Mammary epithelial cell (primary cell): ENCODE measurements at places on chromosomes 12 and 14.

DNA sequence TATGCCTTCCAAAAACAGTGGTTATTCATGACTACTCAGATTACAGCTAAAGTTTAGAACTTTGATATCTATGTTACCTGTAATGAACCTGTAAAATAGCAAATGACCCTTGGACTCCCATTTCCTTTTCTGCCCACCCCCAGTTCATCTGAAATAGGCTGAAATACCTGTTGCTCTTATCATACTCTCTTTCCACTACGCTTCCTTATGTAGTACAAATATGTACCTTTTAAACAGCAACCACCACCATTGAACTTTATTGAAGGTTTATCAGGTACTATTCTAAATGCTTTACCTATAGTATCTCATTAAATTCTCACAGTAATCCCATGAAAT is 239.7 kb downstream of the SSPN start:
- DNase-seq = no peak

- peak; percentile 51 for DNase-seq
Observed at GRCh38 chr12:8912914-8913313, 1.4 kb upstream of the PHC1 start.

- DNase-seq = no peak
Observed at GRCh38 chr14:92531106-92531873, 17.7 kb downstream of the RIN3 start.

DNA sequence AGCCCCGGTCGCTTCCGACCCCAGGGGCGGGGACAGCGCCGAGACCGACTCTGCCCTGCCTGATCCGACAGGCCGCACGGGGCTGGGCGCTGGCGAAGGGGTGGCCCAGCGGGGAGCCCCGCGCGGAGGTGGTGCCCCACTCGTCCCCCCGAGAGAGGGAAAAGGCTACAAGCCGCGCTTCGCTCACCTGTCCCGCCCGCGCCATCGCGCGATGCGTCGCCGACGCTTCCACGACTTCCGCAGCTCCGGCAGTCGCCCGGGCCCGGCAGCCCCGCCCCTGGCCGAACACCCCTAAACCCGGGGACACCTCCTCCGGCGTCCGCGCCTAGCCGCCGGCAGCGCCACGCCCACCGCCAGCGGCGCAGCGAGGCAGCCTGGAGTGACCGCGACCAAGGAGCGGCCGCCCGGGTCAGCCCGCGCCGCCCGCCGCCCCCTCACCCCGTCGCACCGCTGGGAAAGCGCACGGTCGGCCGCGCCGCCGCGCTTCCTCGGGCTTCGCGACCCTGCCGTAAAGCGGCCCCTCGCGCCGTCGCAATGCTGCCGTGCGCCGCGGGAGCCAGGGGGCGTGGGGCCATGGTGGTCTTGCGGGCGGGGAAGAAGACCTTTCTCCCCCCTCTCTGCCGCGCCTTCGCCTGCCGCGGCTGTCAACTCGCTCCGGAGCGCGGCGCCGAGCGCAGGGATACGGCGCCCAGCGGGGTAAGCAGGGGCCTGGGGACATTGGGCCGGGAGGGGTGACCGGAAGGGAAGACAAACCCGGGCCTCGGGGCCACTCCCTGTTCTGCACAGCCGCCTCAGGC is at the start of the genes BAG5 and COA8:
BAG5 (minus strand) TSS at position 229 of the 797 bp plus-strand sequence. CDS start 1,493 bp downstream, outside the sequence.
COA8 (plus strand) TSS at position 532 of the 797 bp plus-strand sequence; CDS start at position 574, 42 bp downstream.
- peak; percentile 83 for DNase-seq

- DNase-seq = peak; percentile 82
Observed at GRCh38 chr12:13175499-13175898, 21.0 kb upstream of the EMP1 start.

DNA sequence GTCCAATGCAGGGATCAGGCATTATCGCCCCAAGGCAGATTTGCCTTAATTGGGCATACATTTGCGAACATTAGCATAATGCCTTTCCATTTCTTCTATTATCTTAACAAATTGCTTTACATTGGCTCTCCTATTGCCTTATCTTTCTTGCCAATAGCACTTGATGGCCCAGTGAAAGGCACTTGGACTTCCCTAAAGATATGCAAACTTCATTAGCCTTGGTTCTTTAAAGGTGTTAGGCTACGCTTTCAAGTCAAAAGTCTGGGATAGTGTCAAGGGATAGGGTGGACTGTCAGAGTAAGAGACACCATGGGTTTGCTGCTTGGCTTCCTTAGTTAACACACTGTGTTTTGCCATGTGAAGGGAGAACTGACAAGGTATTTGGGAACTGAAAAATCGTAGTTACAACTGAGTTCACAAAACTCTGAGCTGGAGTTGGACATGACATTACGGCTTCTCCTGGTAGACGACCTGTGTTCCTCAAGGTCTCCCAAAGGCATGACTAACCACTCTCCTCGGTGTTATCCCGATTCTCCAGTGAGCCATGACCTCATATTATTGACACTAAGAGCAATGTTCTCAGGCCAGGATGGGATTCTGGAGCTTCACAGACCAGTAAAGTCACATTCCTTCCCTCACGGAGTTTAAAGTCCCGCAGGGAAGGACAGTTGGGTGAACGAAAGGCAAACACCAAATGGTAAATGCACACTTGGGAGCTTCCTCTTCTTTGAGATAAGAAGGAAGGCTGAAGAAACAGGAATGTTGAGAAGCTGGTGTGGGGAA is 65.2 kb downstream of the TBC1D30 start:
- DNase-seq = no peak

GRCh38 chr12:50925342-50925651 is 27.0 kb upstream of the HIGD1C start:
- no peak for DNase-seq

- DNase-seq = peak; percentile 72
Observed at GRCh38 chr12:53217051-53217930, 10.2 kb upstream of the ITGB7 start.

GRCh38 chr12:95118138-95118787 is 44.8 kb upstream of the NR2C1 start:
- peak; percentile 93 for DNase-seq

- DNase-seq = no peak
Observed at GRCh38 chr12:132029503-132030300, 80.0 kb downstream of the EP400 start.

- DNase-seq = no peak
Observed at GRCh38 chr12:7719946-7720730, 8.9 kb downstream of the DPPA3 start.

DNA sequence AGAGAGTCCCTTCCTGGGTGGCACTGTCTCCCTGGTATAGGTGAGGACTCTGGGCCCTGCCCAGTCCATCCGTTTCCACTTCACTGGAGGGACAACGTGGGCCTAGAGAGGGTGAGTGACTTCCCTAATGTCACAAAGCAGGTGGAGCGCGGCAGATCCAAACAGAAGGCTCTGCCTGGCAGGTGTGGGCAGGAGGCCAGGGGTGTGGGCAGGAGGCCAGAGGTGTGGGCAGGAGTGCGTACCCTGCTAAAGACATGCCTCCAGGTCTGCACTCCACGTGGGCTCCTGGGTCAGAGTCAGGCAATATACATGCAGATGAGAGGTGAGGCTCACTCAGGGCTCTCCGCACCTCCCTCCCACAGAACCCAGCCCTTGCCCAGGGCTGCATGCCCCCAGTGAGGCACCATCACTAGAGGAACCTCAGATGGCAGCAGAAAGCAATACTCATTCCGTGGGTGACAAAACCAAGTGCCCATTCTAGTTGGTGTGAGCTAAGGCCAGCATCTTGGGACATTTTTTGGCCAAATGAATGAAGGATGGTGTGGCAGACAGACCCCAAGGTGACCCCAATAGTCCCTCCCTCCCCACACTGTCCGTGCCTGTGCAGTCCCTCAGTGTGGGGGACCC is 271.6 kb upstream of the RTL1 start:
- DNase-seq = no peak

DNA sequence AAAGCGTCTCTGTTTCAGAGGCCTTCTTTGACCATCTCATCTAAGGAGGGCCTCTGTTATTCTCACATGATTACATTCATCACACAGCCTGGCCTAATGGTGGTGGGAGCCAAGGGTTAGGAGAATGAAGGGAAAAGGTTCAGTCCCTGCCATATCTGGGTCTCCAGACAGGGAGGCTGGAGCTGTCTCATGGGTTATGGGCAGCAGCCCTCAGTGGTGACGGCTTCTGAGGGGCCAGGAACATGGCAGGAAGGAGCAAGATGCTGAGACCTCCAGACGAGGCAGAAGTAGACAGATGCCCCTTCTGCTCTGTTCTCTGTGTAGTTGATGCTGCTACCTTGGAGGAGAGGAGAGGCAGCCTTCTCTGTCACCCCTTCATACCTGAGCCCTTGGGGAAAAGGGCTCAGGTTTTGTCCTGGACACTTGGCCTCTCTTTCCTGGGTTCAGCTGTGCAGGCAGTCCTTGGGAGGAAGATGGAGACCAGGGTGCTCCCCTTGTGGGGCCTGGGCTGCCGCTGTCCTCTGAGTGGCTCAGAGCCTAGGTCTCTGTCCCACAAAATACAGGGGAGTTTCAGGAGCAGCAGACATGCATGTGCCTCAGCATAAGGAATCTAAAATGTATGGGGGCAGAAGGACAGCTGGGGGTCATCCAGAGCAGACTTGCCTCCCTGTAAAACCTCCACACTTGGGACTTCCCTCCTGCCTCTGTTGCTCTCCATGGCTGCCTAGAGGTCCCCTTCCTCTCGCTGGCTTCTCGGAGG is 3.6 kb downstream of the IFI27L2 start:
- no peak for DNase-seq

DNA sequence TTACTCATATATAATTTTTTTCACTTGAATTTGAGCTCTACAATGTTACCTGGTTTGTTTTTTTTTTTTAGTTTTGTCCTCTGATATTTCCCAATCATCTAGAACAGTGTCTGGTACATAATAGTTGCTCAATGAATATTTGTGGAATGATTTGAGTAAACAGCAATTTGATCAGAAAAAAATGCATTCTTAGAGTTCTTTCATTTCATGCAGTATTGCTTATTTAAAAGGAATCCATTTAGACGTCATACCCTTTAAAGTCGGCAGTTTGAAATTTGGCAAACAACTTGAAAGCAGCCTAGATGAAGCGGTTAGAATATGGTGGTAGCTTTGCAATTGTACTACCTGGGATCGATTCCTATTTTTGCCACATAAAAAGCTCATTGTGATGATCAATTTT is 140.0 kb downstream of the PDE3A start:
- DNase-seq = no peak

GRCh38 chr14:80152166-80152565 is 59.1 kb downstream of the DIO2 start:
- peak; percentile 61 for DNase-seq

- peak; percentile 50 for DNase-seq
Observed at GRCh38 chr14:61609191-61609843, 86.0 kb upstream of the HIF1A start.

GRCh38 chr12:25397001-25397400 is 146.3 kb upstream of the KRAS start:
- DNase-seq = no peak

DNA sequence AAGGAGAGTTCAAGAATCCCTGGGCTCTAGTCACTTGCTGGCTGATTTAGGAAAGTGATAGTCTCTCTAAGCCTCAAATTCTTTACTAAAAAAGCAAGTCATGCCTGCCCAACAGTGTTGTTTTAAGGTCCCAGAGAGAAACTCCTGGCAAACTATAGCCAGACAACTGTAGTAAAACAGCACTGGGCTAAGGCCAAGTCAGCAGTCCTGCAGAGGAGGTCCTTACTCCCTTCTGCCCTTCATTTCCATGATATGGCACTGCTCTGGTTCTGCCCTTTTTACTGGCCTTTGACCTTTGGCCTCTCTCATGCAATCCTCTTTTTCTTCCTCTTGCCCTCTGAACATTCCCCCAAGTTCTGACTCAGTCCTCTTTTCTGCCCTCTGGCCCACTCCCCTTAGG is 74.9 kb downstream of the VWF start:
- DNase-seq = no peak

DNA sequence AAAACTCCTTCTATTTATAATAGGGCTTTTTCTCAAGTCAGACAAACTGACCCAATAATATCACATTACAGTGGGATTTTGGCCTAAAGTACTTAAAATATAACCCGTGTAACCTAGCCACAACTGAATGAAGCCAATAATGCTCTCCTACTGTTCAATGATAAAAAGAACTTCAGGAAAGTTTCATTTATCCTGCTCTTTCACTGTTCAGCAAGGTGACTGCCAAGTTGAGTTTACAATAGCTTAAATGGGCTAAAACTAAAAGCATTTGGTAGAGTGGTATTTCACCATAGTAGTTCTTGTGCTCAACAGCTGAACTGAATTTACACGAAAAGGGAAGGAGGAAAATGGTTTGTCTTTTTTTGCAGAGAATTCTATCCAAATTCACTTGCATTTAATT is 49.8 kb downstream of the CNTN1 start:
- DNase-seq = no peak

DNA sequence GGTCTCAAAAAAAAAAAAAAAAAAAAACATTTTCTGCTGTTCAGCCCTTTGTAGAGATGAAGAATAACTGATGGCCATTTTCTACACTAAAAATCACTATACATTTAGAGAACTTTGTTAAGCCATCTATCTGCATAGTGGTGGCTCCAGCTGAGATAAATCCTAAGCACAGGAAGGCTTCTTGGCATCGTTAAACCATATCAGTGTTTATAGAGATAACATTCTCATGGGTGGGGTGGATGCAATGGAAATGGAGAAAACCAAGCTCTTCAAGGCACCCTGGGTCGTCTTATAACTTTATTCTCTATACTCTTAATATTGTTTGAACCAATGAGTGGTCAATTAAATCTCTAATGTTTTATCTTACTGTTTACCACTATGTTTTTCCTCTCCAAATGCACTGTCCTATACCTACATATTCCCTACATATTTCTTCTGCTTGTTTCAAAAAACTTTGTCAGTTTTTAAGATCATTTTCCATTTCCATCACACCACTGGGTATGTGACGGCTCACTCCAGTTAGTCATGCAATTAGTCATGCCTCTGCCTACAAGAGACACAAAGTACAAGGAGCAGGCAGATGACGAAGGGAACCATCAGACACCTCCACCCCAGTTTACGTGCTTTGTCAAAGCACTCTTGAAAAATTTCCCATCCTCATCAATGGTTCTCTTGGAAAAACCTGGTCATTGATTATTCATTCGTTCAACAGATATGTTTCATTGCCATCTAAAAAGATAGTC is 119.3 kb upstream of the OVCH1 start:
- peak; percentile 92 for DNase-seq

DNA sequence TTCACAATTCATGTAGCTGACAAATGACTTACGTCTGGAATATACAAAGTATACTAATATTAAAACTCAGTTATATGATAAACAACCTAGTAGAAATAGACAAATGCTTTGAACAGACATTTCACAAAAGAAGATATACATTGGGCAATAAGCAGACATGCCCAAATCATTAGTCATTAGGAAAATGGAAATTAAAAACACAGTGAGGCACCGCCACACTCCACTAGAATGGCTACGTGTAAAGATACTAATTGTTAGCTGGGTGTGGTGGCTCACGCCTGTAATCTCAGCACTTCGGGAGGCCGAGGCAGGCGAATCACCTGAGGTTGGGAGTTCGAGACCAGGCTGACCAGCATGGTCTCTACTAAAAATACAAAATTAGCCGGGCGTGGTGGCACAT is 248.9 kb upstream of the TMEM132C start:
- DNase-seq = no peak

GRCh38 chr12:50110127-50110761 is 1.8 kb upstream of the COX14 start:
- no peak for DNase-seq

GRCh38 chr14:29810682-29811081 is 117.0 kb downstream of the PRKD1 start:
- no peak for DNase-seq

GRCh38 chr14:70807898-70808415 is 1.4 kb downstream of the MAP3K9 start:
- DNase-seq = no peak

GRCh38 chr14:99133636-99134515 is 138.1 kb downstream of the BCL11B start:
- DNase-seq = no peak
